ENCODE measurements at places on chromosomes 2 and 18. TPM values are rescaled to one million over a fixed set of nuclear protein-coding genes. Genes with fewer than 3 reads are reported as not detected.

Gene SOCS6
- total RNA-seq: 23.7 TPM

Gene BCL11A
- 9.6 TPM for total RNA-seq

Gene ZSWIM2
- total RNA-seq: not detected

Gene NPAS2
- total RNA-seq: 70.1 TPM

Gene SNED1
- 2.3 TPM for total RNA-seq

Gene MPP4
- 0.13 TPM for total RNA-seq

Gene FAHD2A
- 34.0 TPM for total RNA-seq

Gene SEPTIN10
- total RNA-seq: 69.8 TPM

Gene EVX2
- total RNA-seq: not detected

Gene SLC5A6
- 63.0 TPM for total RNA-seq

Gene DARS1
- total RNA-seq: 82.9 TPM

Gene IWS1
- total RNA-seq: 50.5 TPM

Gene MC5R
- 0.56 TPM for total RNA-seq

Gene KCNG2
- 0.56 TPM for total RNA-seq

- DNase-seq: no peak
These were observed 323.3 kb upstream of the ZNF521 start for GRCh38 chr18:25675123-25675850.

DNA sequence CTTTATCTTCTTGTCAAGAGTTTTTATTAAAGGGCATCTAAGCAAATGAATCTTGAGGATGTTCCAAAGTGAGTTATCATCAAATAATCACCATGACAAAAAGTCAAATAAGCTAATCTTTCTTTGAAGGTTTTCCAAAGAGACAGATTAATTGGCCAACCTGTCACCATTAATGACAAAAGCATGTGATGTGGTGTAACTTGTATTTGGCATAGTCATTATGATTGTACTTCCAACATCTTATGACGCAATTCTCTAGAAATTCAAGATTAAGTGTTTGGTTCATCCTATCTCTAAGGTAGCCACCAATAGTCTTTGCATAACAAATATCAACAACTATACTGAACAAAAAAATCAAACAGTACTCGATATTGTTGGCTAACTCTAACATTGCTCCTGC is 28.6 kb downstream of the RBMS1 start:
- DNase-seq: no peak

DNA sequence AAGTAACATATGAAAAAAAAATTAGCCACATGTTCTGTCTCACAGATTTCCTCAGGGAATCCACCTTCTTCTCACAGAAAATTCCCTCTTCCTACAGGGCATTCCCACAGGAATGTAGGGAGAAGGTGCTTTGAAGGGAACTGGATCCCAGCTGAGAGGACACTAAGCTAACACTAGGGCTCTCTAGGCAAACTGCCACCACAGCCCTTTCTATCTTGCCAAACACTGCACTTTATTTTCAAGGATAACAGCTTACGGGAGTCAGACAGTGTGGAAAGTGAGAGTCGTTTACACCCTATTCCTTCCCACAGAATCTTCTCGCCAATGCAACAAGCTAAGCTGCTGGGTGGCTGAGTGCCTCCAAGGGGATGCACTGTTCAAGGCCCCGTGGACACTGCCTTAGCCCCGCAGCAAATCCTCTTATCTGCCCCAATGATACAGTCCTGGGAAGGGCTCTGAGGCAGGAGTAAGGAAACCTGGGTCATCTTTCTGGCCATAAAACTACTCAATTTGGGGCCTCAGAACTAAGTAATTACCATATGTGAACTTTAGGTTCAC is 76.9 kb downstream of the CCDC93 start:
- DNase-seq: no peak

DNA sequence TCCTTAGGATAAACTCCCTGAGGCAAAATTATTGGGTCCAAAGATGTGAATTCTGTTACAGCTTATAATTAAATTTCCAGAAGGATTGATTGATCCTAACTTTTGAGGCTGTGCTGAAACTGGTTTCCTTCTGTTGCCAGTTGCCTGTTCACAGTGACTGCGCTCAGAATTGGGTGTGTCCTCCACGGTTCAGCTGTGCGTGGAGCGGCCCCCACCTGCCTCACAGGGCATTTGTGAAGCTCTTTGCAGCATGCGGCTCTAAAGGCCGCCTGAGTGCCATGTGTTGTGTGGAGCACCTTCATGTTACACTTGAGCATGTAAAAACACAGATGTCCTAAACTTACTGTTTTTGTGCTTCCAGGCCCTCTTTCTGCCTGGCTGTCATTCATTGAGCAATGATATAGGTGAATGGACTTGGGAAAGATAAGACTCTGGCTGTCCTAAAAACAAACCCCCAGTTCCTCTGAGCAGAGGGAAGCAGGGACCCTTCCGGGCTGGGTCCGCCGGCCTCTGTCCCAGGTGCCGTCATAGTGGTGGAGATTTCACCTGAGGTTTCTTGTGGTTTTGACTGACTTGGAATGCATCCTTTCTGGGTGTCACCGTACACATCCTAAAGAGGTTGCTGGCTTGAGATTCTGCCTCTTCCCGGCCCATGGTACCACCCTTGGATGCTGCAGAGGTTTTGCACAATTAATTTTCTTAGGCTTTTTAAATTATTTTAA is 173.6 kb downstream of the LDLRAD4 start:
- no peak for DNase-seq

- DNase-seq: no peak
These were observed 6.4 kb downstream of the FN1 start for GRCh38 chr2:215429424-215429823.

GRCh38 chr2:61988462-61989366 is 83.2 kb downstream of the COMMD1 start:
- DNase-seq: no peak

DNA sequence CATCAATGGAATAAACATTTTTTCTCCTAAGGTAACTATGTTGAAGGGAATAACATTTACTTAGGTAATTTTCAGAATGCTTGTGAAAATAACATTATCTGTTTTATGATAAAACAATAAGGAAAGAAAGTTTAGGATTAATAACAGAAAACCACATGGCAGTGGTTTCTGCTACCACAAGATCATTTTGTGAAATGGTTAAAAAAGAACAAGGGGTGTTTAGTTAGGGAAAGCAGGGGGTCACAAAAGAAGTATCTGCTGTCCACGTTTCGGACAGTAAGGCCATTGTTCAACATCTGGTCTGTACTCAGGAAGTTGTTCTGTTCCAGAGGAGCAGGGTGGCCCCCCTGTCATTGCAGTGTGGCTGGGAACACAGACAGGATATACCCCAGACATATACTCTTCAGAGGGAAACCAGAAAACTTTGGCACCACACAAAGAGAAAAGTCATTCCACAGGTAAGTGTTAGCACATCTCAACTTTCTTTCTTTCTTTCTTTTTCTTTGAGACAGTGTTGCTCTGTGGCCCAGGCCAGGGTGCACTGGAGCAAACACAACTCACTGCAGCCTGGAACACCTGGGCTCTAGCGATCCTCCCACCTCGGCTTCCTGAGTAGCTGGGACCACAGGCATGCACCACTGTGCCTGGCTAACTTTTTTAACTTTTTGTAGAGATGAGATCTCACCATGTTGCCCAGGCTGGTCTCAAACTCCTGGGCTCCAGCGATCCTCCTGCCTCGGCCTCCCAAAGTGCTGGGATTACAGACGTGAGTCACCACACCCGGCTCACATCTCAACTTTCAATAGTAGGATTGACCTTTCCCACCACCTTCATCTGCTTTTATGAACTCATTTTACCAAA is 14.8 kb upstream of the ARL5A start:
- no peak for DNase-seq

- DNase-seq: no peak
These were observed 7.9 kb upstream of the ANKRD62 start for GRCh38 chr18:12085786-12086185.

DNA sequence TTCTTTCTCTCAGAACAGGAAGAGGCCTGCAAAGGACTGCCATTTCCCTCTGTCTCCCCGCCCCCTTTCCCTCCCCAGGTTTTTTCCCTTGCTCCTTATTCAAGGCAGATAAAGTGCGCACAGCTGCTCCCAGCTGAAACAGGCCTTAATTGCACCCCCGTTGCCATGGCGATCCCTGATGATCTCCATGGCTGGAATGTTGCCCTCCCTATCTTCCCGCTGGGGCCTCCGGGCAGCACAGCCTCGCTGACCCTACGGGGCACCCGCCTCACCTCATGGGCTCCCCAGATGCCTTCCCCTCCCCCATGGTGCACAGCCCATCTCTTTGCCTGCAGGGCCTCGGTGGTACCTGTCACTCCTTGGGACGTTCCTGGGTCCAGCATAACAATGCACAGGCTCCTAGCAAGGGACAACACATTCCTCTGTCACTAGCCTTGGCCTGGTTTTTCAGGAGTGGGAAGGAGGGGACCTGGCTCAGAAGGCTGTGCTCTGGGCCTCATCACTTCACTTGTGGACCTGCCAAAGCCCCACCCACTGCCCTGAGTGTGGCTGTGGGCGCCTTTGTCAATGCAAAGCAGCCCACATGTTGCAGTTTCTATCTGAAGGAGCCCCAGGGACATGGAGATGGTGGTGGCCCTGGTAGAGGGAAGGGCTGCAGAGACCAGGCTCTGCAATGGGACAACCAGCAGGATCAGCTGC is 115.0 kb downstream of the CELF4 start:
- DNase-seq: peak; percentile 15

- DNase-seq: no peak
These were observed 18.4 kb upstream of the B3GNT2 start for GRCh38 chr2:62177392-62178049.

- DNase-seq: no peak
These were observed 161.7 kb upstream of the SLC39A10 start for GRCh38 chr2:195495351-195495750.

GRCh38 chr18:51383711-51384110 is 186.2 kb upstream of the MEX3C start:
- DNase-seq: no peak

- DNase-seq: no peak
These were observed 139.3 kb downstream of the KLHL29 start for GRCh38 chr2:23524261-23524706.

DNA sequence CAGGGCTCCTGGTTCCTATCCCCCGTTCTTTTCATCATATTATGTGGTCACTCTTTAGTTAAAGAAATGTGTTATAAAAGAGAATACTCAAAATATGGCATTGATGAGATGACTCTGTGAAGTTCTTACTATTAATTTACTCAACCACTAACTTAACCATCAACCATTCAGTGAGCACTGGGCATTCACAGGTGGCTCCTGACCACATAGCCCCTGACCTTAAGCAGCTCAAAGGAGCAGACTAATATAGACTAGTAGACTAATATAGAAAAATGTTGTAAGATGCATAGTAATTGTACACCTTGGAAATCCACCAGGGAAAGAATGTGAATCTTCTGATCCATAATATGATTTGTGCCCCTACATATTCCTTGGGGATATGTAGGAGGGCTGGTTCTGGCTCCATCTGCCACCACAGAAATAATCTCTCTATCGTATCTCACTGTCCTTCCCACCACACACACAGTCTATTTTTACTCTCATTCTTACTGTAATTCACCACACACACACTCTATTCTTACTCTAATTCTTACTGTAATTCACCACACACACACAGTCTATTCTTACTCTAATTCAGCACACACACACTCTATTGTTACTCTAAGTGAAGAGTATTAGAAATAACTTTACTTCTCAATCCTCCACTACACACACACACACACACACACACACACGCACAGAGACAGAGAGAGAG is 188.9 kb upstream of the ITGA4 start:
- no peak for DNase-seq

GRCh38 chr2:230924470-230925341 is at the start of gene GPR55:
Gene GPR55 (minus strand): TSS chr2:230925242. CDS start chr2:230910962, 14,280 bp downstream.
- DNase-seq: peak; percentile 44

GRCh38 chr2:159148901-159149300 is 137.6 kb downstream of the WDSUB1 start:
- DNase-seq: no peak

GRCh38 chr18:59996370-59996966 is 96.7 kb downstream of the PMAIP1 start:
- DNase-seq: peak; percentile 52

DNA sequence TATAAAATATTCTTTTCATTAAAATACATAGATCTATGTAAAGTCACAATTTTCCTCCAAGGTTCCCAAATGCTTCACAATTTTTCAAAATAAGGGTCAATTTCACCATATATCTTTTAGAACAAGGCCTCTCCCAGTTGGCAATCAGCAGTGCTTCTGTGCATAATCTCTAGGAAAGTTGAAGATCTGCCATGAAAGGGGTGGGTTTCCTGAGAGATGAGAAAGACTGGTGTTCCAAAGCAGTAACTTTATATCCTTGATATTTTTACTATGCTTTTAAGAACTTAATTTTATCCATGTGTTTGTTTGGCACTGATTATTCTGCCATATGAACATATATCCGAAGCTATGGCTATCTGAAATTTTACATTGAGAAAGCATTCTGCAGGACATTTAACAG is 199.4 kb upstream of the CYP26B1 start:
- no peak for DNase-seq

DNA sequence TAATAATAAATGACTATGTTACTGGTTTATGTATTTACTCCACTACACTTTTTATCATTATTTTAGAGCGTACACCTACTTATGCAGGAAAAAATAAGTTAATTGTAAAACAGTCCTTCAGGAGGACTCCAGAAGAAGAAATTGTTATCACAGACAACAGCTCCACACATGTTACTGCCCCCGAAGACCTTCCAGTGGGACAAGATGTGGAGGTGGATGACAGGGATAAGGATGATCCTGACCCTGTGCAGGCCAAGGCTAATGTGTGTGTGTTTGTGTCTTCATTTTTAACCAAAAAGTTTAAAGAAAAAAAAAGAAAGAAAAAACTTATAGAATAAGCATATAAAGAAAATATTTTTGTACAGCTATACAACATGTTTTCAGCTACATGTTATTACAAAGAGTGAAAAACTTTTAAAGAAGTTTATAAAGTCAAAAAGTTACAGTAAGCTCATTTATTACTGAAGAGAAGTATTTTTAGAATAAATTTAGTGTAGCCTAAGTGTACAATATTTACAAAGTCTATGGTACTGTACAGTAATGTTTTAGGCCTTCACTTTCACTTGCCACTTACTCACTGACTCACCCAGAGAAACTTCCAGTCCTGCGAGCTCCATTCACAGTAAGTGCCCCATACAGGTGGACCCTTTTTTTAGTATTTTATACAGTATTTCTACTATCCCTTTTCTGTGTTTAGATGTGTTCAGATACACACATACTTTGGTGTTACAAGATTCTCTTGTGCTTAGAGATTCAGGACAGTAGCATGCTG is 7.5 kb downstream of the TGFBRAP1 start:
- no peak for DNase-seq

- no peak for DNase-seq
These were observed 74.7 kb upstream of the MGAT4A start for GRCh38 chr2:98805412-98806171.

- no peak for DNase-seq
These were observed 115.4 kb upstream of the CDC42EP3 start for GRCh38 chr2:37786854-37787253.

DNA sequence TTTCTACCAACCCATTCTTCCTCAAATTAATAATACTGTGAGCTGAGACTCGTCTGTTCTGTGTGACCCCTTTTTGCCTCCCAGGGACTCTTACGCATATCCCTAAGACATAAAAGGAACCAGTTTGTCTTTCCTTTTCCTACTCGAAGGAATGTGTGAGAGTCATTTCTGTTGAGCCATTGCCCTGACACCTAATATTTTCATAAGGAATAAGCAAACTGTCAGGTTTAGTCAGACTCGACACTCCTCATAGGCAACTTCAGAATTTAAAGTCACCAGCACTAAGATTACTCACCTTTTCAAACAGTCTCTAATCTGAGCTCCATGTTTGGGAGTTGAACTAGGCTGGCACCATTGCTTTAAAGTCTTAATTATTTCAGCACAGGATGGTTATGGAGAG is 305.5 kb downstream of the IKZF2 start:
- no peak for DNase-seq

GRCh38 chr2:241088376-241088775 is 13.7 kb downstream of the MTERF4 start:
- DNase-seq: no peak

GRCh38 chr2:59184276-59185020 is 943.3 kb upstream of the FANCL start:
- DNase-seq: no peak
